Activated CD4-positive, alpha-beta T cell treated with anti-CD3 and anti-CD28 coated beads, Interleukin-2, amount 50 U/mL, for 24 hours (primary cell): ENCODE measurements at places on chromosomes 4 and X.

- DNase-seq, result no peak
These were observed 56.2 kb downstream of the METTL14 start for GRCh38 chr4:118741301-118741855.

DNA sequence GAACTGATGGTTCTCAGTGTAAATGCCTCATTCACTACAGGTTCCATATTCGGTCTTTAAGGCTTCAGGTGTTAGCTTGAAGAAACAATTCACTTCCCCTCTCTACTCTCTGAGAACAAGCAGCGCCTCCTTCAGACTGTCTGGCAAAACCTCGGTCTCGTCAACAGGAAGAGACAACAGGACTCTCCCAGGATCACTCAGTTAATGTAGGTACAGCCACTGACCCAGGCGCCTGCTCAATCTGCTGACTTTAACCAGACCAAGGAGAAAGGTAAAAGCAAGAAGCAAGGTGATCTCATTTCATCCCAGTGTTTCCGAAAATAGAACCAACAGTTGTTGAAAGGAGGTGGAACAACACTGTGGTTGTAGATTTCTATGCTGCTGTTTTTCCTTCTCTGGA lies 102.2 kb downstream of the SLC2A9 start:
- DNase-seq, result no peak

GRCh38 chr4:185464183-185464582 lies 7.3 kb downstream of the CCDC110 start:
- DNase-seq, result no peak

GRCh38 chr4:55181010-55182005 lies 55.9 kb upstream of the KDR start:
- DNase-seq, result no peak

DNA sequence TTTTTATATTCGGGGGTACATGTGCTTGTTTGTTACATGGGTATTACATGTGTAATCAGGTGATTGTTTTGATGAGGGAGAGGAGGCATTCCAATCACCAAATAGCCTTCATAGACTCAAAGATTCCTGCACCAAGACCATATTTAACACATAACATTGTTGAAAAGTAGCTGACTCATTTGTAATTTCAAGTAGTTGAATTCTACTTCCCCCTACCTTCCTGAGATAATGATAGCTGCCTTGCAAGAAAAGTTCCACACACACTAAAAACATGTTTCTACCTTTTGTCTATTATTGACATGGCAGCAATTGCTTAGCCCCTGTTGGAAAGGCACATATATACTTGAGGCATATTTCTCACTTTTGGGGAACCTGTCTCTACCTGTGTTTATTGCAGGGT lies 16.1 kb downstream of the PGAM4 start:
- no peak for DNase-seq

- no peak for DNase-seq
These were observed 12.2 kb upstream of the HERC6 start for GRCh38 chr4:88366460-88366859.

DNA sequence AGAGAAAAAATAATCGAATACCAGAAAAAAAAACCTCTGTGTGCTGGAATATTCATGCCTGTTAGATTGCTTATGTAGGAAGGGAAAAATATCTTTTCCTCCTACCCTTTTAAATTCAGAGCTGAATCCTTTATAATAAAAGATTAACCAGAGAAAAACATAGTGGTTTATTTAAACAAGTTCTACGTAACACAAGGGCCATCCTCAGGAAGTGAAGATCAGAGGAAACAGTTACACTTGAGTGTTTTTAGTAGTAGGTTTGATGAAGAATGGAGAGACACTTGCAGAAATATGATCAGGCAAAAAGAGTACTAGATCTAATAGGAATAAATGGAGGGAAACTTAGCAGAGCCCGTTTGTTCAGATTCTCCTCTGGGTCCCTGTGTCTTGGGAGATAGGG lies 66.3 kb downstream of the TMEM156 start:
- no peak for DNase-seq

DNA sequence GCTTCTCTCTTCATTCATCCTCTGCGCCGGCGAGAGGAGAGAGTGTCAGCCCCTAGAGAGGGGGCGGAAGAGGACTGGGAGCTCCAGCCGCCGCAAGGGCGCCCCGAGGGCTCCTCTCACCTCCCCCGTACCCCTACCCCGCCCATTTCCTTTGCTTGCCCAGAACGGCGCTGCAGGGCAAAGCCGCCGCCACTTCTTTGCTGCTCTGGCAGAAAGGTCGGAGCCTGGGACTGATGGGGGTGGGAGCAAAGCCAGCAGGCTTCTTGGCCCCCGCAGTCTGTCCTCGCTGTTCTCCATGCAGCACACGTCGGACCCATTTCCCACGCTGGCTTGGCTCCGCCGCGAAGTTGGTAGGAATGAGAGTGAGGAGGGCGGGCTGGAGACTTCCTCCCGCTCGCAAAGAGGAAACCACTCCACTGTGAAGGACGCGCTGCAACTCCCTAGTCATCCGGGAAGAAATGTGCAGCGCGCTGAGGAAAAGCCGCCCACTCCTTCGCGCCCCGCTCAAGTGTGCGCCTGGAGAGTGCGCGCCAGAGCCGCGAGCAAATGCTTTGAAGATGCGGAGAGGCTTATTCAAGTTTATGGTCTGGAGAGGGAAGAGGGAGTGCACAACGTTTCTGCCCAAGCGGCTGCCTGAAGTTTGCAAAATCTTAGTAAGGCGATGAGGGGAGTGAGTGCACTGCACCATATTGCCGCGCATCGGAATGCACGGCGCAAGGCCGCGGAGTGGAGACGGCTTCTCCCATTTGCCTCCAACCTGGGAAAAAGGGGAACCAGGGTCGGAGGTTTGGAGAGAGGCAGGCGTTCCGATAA lies 2.8 kb upstream of the PCDH7 start:
- no peak for DNase-seq

- no peak for DNase-seq
These were observed 640 bp downstream of the PHF8 start for GRCh38 chrX:54043541-54044125.

- DNase-seq, result no peak
These were observed 100.3 kb downstream of the TENM3 start for GRCh38 chr4:182343453-182343852.

GRCh38 chr4:120622601-120623000 lies 299.9 kb downstream of the PRDM5 start:
- DNase-seq, result no peak

GRCh38 chr4:148067301-148067916 lies 335.5 kb downstream of the ARHGAP10 start:
- DNase-seq, result no peak

GRCh38 chrX:71236836-71237235 lies 13.8 kb downstream of the GJB1 start:
- no peak for DNase-seq

GRCh38 chrX:129875669-129876068 lies 30.3 kb upstream of the UTP14A start:
- no peak for DNase-seq

- no peak for DNase-seq
These were observed 523.8 kb downstream of the PPARGC1A start for GRCh38 chr4:23365871-23366556.

GRCh38 chr4:158871335-158871724 lies 102.5 kb downstream of the FNIP2 start:
- no peak for DNase-seq
